ENCODE measurements at places on chromosomes 12 and 14.
A peak's percentile ranks its signal among the peaks of the same experiment; 100 is the strongest.

GRCh38 chr12:84661786-84662185 is 250.8 kb downstream of the SLC6A15 start:
- no peak for DNase-seq

DNA sequence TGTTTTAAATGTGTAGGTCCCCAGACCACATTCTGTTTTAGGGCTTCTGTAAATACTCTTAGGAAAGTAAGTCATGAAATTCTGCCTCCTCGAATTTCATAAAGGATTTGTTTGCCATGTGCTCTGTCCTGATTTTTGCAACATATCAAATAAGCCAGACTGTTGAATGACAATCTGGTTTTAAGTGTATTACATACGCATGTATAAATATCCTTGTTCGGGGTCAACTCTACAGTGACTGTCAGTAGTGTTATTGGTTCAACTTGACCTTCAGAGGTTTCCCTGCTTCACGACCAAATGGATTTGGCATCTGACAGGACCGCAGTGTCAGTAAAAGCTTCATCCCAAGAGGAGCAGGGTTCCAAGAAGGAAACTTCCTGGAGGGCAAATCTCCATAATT is 52.7 kb downstream of the PPM1A start:
- no peak for DNase-seq

GRCh38 chr12:53899230-53899629 is 39.4 kb upstream of the HOXC13 start:
- no peak for DNase-seq

- DNase-seq, result peak; percentile 71
Observed at GRCh38 chr14:22555384-22556011, 33.5 kb downstream of the DAD1 start.

- DNase-seq, result no peak
Observed at GRCh38 chr12:43169115-43169681, 382.8 kb downstream of the ADAMTS20 start.

DNA sequence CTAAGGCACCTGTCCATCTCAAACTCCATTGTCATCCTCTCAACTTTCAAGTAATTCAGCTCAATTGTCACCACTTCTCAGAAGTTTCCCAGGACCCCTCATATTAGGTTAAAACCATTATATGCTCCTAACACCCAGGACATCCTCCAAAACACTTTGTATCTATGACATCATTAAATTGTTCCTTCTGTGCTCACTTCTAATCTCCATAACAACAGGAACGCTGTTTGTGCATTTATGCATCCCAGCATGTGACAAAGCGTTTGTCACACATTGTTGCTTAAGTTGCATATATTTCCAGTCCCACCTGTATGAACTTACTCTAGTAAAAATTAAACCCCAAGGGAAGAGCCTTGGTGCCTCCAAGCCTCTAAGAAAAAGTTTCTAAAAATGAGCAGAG is 133.9 kb downstream of the TBX5 start:
- DNase-seq, result no peak

- no peak for DNase-seq
Observed at GRCh38 chr14:54278087-54278486, 118.7 kb upstream of the CDKN3 start.

GRCh38 chr14:87049950-87050349 is 943.0 kb downstream of the GALC start:
- no peak for DNase-seq

DNA sequence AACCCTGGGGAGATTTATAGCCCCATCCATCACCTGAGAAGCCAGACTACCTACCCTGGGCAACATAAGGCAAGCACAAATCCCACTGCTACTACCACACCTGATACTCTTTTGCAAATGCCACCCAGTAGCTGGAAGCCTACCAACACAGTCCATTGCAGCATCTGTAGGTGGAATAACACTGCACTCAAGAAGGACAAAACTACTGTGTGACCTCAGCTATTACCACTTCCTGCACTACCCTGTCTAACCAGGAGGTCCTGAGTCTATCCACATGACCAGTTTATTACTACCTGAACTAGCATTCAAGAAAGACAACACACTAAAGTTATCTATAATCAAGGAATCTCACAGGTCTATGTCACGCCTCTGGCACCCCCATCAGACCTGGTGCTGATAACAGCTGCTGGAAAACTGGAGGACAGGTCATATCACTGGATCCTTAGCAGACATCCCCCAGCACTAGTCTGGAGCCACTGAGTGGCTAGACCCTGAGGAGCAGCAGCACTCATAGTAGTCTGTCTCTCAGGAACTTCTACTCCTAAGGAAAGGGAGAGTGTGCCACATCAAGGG is 2.9 kb upstream of the CLEC1A start:
- no peak for DNase-seq

GRCh38 chr14:23365732-23366425 is 907 bp upstream of the EFS start:
- DNase-seq, result no peak

- DNase-seq, result no peak
Observed at GRCh38 chr12:119447618-119448017, 113.1 kb downstream of the CCDC60 start.

DNA sequence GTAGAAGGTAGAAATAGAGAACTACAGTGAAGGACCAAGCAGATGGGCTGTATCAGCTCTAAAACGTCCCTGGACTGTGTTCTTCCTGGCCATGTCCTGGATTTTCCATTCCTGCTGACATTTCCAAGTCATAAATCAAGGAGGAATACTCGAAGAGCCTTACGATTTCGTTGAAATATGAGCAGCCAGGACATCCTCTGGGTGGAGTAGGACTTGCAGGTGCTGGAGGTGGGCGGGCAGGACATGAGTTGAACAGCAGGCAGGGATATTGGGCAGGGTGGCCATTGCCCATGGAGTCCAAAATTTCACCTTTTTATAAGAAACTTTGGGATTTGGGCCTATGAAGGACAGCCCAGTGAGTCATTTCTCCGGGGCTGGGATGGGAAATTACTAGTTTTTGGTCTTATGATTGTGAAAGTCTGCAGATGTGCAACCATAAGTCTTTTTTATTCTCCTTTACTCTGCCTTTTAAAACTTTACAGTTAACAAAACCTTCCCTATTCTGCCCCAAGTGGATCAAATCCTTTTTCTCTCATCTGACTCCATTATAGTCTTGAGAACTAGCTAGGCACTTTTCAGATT is 88.8 kb downstream of the TMX1 start:
- no peak for DNase-seq

GRCh38 chr12:16613199-16613598 is 7.2 kb upstream of the LMO3 start:
- DNase-seq, result no peak

DNA sequence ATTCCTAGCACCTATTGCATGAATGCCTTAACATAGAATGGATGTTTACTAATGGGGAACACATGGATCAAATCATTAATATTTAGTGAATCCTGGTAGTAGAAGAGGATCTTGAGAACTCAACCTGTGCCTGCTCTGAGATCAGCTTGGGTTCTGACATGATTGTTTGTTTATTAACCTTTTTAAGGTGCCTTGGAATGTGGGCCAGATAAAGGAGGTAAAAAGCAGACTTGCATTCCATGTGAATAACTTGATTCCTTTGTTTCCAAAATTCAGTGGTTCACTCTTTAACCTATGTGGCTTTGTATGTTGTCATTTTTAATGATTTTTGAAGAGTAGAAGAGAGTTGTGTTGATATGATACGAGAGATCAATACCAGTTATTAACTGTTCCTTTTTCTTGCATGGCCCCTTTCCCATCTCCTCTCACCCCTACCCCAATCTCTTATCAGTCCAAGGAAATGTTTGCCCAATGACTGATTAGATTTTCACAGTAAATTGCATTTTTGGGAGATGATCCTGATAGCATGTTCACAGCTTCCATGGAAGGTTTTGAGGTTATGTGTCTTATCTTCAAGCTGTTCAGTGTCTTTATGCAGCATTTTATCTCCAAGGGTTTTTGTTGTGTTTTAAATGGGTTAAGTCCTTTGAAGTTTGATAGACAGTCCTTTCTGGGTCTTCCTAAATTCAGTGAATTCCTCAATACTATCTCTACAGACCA is 193.7 kb upstream of the FRMD6 start:
- no peak for DNase-seq

- DNase-seq, result no peak
Observed at GRCh38 chr14:68139431-68140075, 320.0 kb downstream of the RAD51B start.

GRCh38 chr14:74140374-74140850 is 55.7 kb downstream of the LIN52 start:
- no peak for DNase-seq

- DNase-seq, result no peak
Observed at GRCh38 chr12:31326736-31327659, 1.0 kb upstream of the SINHCAF start.

- no peak for DNase-seq
Observed at GRCh38 chr12:51886021-51886710, 1.7 kb upstream of the ANKRD33 start.

GRCh38 chr14:69559581-69560011 is 15.1 kb downstream of the CCDC177 start:
- no peak for DNase-seq
